ENCODE measurements at places on chromosomes 7 and 10. TPM values are rescaled to one million over a fixed set of nuclear protein-coding genes. Genes with fewer than 3 reads are reported as not detected.

Gene P4HA1
- 9.6 TPM for total RNA-seq

Gene PIK3AP1
- total RNA-seq: 53.4 TPM

- DNase-seq: peak; percentile 29
These were observed 76.1 kb upstream of the CPXM2 start for GRCh38 chr10:123967626-123968243.

DNA sequence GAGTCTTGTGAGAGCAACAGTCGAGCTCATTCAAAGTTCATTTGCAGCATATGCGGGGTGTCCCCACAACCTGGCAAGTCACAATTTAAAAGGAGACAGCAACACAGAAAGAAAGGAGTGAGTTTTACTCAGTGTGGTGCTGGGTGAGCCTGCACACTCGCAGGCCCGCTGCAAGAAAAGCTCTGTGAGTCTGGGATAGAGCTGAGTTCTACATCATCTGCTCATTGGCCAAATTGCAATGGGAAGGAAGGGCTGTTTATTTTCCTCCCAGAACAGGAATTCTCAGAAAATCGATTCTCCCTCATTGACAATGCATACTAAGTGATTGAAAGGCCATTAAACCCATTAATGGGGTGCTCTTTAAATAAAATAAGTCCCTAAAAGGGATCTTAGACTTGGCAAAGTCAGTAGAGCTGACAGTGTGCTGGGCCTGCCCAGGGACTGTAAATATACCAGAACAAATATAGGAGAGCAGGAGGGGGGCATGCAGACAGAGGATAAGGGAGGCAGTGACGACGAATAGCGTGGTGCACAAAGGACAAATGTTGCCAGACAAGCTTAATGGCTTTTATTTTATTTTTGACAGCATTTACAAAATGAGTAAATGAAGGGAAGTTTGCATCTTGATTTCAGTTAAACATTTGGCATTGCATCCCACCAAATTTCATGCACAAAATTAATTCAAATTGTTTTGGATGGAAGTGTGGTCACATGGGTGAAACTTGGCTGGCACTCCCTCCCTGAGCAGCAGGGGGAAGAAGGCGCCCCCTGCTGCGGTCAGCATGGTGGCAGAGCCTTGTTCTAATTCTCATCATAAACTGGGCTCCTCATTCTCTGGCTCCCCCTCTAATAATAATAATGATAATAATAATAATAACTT, 215.7 kb downstream of the SNX10 start:
- no peak for DNase-seq

DNA sequence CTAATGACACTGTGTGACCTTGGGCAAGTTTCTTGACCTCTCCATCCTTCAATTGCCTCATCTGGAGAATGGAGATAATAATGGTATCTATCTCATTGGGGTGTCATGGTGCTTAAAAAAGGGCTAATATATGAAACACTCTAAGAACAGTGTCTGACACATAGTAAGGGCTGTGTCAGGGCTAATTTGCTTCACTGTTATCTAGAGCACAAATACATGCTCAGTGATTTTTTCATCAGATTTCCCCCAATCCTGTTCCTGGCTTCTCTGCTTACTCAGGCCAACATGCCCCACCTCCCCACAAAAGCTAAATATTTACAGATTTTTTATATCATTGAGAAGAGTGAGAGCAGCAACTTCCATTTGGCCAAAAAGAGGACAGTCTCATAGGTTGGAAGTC, 20.6 kb downstream of the WIPF3 start:
- no peak for DNase-seq

DNA sequence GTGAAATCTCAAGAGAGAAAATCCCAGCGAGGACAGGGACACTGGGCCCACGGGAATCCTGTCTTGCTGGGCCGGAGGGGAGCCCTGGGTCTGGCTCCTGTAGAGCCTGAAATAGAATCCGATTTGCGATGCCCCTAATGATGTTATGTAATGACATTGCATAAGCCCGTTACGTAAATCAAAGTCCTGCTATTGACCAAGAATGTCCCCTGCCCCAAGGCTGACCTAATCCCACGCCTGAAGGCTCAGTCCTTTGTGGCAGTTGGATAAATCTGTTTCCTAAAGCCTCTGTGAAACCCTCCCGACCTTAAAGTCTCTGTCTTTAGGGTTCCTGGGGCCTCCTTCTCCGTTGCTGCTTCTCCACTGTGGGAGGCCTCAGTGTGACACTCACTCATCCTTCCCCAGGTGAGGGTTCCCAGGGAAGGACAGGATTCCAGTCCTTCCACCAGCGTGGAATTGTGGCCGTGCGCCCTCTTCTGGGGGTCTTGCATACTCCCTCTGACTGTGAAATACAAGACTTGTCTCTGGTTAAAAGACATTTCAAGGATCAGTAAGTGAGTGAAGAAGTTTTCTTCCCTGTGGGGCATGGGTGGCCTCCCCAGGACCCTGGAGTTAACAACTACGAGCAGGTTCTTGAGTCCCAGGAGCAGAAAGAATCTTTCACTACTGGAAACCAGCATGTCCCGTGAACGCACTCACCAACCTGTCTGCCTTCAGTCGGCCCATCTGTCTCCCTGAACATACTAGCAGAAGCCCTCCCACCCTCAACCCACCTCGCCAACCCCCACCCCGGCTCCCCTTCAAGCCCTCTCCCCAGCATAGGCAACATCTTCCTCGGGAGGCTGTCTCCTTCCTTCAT, 19.8 kb downstream of the ZNF467 start:
- peak; percentile 48 for DNase-seq

- no peak for DNase-seq
These were observed 28.5 kb downstream of the GRB10 start for GRCh38 chr7:50754241-50754640.
